Breast epithelium (tissue), 4 donors: ENCODE measurements at places on chromosomes 7 and 10. TPM values are rescaled to one million over a fixed set of nuclear protein-coding genes. Genes with fewer than 3 reads are reported as not detected.

DNA sequence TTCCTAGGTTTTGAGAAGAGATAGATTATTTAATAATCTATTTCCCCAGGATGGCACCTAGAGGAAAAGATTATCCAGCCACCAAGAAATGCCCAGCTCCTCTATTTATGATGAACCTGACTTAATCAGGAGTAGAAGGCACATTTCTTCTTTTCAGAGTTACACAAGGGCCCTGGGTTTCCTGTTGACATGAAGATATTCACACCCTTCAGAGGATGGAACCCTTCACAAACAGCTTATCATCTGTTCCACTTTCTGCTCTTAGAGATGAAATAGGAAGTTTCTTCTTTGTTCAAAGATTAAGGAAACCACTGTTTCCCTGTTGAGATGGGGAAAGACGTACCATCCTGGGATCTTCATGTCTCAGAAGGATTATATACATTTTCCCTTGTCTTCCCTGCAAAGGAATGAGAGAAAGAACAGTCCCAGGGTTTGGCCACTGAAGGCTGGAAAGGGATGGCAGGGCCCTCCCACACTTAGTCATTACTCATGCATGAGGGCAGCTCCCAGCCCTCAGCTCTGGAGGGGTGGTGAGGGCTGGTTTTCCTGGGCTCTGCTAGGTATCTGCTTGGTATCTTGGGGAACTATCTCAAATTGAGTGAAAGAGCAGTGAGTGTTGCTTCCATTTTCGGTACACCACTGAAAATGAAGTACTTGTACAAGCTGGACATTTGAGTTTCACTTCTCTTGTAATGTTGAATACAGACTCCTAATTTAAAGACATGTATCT lies 64.0 kb downstream of the MTPAP start:
- no peak for DNase-seq
- H3K27me3 ChIP-seq = no peaks in the 10 kb centered on the region
- H3K4me3 ChIP-seq = no peak overlapping the region

Gene SAMD9L
- 7.5 TPM for total RNA-seq

Gene MACC1
- 39.4 TPM for total RNA-seq

- no peak for DNase-seq
- H3K36me3 ChIP-seq = no peaks in the 10 kb centered on the region
- H3K4me1 ChIP-seq = no peaks in the 10 kb centered on the region
- peaks cover 33% of the 10 kb centered on the region for H3K27me3 ChIP-seq
Measured at GRCh38 chr10:131475803-131476202, 164.3 kb upstream of the TCERG1L start.

GRCh38 chr10:99285881-99286280 lies 43.3 kb upstream of the CNNM1 start:
- H3K27me3 ChIP-seq = no peaks in the 10 kb centered on the region
- no peak overlapping the region for H3K4me3 ChIP-seq
- H3K36me3 ChIP-seq = no peaks in the 10 kb centered on the region
- no peaks in the 10 kb centered on the region for H3K4me1 ChIP-seq
